ENCODE measurements at places on chromosomes 6 and 20.

DNA sequence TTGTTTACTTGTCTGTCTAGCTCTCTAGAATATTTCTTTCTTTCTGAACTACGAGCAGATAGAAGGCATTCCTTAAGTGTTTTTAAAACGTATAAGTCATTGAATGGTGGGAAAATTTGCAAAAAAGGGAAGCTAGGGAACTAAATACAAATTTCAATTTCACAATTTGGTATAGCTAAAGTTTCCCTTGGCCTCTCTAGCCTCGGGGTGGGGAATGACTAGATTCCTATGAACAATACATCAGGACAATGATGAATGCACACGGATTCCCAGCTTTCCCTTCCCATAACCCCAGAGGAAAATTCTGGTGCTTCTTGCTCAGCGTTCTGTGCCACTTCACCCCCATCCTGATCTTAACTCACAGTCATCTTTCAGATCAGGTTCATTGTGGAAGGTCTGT is 113.3 kb upstream of the ASF1A start:
- no peak for DNase-seq

DNA sequence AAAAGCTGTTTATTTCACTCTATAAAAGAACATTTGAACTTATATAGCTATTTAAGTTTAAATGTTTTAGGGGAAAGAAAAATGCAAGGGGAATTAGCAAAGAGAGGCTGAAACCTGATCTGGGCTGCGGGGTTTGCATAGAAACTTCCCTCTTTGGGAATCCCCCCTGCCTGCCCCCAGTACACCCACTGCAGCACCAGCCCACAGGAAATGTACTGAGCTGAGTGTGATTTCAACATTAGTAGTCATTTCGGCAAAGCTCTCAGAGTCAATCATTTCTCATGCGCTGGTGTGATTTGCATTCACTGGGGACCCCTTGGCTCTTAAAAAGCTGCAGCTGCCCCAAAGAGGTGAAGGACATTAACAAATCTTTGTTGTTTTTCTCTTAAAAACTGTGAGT is 859.4 kb downstream of the MAFB start:
- no peak for DNase-seq

- DNase-seq = no peak
These were observed 1.8 kb downstream of the ZNF831 start for GRCh38 chr20:59165396-59165795.

GRCh38 chr6:5590187-5590586 is 328.9 kb downstream of the FARS2 start:
- no peak for DNase-seq
